CD4-positive, alpha-beta T cell treated with Interleukin-1 beta for 1 hour (primary cell): ENCODE measurements at places on chromosomes 1 and 21.

GRCh38 chr1:110163591-110163990 lies 13.3 kb downstream of the SLC6A17 start:
- no peak for DNase-seq

- DNase-seq, result no peak
These were observed 10.6 kb downstream of the TRIM67 start for GRCh38 chr1:231172411-231172810.

GRCh38 chr1:203475012-203475981 lies at the start of gene PRELP:
PRELP (plus strand) TSS chr1:203475806; CDS start chr1:203483185, 7,379 bp downstream.
- DNase-seq, result no peak

DNA sequence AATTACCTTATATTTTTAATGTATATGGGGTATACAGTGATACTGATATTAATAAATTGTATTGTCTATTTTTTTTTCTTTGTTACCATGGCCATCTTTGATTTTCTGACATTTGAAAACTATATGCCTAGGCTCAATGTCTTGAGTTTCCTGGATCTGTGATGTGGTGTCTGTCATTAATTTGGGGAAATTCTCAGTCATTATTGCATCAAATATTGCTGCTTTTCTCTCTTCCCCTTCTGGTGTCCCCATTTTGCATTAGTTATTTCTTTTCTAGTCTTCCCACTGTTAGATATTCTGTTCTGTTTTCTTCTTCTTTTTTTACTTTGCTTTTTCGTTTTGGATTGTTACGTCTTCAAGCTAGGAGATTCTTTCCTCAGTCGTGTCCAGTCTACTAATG lies 33.8 kb downstream of the ZBTB40 start:
- no peak for DNase-seq

GRCh38 chr1:192749349-192749748 lies 59.5 kb upstream of the RGS2 start:
- no peak for DNase-seq

- DNase-seq, result no peak
These were observed 23.8 kb downstream of the GLMN start for GRCh38 chr1:92274939-92275338.

DNA sequence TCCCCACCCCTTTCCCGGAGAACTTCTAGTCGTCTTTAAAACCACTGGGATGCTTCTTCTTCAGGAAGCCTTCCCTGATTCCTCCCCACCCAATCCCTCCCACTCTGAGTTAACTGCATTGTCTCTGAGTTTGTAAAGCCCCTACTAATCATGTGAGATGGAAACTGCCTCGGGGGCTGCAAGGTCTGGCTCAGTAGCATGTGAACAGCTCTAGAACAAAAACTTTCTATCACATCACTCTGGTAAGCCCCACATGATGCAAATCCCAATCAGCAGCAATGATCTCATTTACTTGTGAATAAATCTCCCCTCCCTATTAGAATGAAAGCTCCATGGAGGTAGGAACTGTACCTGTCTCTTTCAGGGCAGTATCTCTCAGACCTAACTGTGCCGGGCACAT lies 141.0 kb upstream of the JUN start:
- DNase-seq, result no peak

- DNase-seq, result no peak
These were observed 84.0 kb downstream of the IGSF21 start for GRCh38 chr1:18191481-18192155.

DNA sequence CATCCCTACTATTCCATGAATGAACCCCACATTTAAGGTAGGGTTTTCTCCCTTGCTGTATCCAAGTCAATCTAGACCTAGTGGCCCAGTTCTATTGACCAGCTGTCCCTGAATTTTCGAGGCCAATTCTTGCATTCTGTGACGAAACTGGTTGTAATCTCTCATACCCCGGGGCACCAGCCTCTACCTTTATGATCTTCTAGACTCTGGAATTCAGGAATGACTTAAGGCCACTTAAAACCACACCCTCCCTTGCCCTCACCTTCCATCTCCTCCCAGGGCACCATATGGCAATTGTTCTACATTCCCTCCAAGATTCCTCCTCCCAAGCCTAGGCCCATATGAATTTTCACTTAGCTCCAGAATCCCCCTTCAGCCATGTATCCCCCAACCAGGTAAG lies 48.9 kb downstream of the RHOU start:
- DNase-seq, result no peak

- no peak for DNase-seq
These were observed 29.8 kb downstream of the SLC30A1 start for GRCh38 chr1:211549092-211549711.

- DNase-seq, result no peak
These were observed 53.6 kb upstream of the SSBP3 start for GRCh38 chr1:54459726-54460191.

DNA sequence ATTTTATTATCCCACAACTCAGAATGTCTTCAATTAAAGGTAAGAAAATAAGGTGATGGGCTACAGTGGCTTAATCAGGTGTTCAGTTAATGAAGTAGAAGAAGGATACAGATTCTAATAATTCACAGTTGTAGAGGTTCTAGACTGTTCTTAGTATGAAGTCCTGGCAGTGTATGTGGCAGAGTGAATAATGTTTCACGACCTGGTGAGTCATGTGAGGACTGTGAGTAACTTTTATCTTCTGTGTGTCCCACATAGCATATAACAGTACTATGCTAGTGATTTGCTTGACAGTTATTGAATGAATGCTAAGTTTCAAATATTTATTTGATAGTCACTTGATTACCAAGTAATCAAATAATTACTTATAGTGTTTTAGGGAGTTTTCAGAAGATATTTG lies 20.0 kb downstream of the SLC16A4 start:
- DNase-seq, result no peak

DNA sequence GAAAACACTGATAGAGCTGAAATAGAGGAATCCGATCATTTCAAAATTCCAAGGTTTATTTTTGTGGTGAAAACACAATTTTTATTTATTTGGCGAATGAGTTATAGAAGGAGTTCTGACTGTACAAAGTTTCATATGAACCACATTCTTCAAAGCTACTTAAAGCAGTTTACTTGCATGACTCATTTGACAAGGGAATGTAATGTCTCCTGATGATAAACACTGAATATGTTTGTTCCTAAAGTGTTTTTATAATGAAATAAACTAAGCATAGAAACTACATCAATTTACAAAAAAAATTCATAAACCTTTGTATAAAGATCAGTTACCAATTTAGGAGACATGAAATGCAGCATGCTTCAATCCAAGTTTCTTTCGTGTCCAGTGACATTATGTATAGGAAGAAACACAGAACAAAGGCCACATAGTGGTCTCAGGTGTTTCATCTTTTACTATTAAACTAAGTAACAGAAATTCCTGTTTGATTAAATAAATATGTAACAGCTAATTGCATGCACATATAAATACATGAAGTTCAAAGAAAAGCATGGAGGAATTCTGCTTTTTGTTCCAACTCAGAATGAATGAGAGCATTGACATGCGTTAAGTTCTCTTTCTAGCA lies 2.5 kb downstream of the PRKACB start:
- DNase-seq, result no peak

DNA sequence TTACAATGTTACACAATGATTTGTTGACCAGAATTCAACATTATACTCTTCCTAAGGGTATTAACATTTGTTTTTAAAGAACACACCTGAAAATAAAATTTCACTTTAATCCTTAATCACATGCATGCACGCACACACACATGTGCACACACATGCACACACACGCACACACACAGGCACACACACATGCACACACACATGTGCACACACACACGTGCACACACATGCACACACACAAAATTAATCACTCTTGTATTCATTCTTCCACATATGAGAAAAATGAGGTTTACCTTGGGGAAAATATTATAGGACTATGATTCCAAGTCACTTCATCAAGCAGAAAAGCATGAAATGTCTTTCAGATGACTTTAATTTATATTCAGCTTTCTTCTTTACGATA lies 331.8 kb upstream of the PLD5 start:
- DNase-seq, result no peak

DNA sequence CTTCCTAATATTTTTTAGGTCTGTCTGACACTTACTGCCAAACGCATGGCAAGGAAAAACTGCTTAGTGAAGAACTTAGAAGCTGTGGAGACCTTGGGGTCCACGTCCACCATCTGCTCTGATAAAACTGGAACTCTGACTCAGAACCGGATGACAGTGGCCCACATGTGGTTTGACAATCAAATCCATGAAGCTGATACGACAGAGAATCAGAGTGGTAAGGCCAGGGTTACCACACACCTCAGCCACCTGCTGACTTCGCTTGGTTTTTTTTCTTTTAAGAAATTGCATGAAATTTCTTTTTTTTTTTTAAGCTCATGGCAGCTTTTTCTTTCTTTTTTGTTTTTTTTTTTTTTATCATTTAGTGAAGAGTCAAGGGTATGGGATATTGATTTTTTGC lies 17.2 kb downstream of the ATP1A1 start:
- DNase-seq, result peak; percentile 38

DNA sequence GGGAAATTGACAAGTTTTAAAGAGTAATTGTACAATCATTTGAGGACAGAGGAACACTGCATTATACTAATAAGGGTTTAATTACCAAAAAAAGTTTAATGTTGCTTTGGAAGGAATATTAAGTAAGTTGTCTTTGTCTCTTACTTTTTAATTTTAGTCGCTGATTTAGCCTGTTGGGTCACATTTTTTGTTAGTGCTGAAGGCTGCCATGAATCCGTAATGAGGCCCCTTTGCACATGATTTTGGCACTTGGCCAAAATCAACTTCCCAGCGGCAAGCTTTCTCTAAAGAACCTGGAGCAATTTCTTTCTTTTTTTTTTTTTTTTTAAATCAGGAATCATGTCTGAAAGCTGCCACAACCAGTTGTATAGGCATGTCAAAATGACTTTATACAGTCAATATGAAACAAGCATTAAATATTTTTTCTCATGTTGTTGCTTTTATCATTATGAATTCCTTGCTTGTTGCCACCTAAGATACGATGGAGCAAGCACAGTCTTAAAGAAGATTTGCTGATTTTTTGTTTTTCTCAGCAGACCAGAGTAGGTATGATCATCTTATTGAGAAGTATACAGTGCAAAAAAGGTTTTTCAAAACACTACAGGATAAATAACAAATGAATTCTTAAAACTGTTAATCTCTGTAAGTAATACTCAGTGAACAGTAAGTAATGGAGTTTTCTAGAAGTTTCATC lies 690.4 kb downstream of the USP25 start:
- no peak for DNase-seq

DNA sequence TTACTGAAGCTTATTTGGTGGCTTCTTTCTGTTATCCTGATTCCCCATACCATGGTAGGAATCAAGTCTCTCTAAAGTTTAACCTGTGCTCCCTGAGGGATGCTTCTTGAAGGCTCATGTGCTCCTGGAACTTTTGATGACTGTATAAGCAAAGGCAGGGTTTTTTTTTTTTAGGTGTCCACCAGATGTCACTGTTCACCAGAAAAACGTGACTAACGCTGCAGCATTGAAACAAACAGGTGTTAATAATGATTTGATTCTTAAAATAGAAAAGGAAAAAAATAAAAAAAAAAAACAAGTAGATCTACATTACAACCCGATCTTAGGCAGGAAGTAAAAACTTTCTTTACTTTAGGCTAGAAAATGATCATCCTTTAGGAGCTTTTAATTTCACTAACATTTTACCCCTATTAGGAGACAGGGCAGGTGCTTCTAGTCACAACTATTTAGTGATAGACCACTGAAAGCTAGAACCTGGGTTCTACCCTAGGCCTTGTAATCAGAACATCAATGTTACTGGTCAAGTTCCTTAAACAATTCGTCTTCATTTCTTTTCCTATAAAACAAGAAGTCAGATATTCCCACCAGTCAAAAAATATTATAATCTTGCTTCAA lies 223.0 kb downstream of the PLA2G4A start:
- no peak for DNase-seq

GRCh38 chr21:37845535-37845934 lies 70.7 kb downstream of the KCNJ6 start:
- DNase-seq, result no peak

GRCh38 chr1:107147843-107148242 lies 7.0 kb downstream of the NTNG1 start:
- no peak for DNase-seq
